Stimulated activated naive CD8-positive, alpha-beta T cell treated with anti-CD3 and anti-CD28 coated beads, Interleukin-15, amount 100 ng/mL, for 72 hours (primary cell): ENCODE measurements at places on chromosomes 4 and X.
A peak's percentile ranks its signal among the peaks of the same experiment; 100 is the strongest.

DNA sequence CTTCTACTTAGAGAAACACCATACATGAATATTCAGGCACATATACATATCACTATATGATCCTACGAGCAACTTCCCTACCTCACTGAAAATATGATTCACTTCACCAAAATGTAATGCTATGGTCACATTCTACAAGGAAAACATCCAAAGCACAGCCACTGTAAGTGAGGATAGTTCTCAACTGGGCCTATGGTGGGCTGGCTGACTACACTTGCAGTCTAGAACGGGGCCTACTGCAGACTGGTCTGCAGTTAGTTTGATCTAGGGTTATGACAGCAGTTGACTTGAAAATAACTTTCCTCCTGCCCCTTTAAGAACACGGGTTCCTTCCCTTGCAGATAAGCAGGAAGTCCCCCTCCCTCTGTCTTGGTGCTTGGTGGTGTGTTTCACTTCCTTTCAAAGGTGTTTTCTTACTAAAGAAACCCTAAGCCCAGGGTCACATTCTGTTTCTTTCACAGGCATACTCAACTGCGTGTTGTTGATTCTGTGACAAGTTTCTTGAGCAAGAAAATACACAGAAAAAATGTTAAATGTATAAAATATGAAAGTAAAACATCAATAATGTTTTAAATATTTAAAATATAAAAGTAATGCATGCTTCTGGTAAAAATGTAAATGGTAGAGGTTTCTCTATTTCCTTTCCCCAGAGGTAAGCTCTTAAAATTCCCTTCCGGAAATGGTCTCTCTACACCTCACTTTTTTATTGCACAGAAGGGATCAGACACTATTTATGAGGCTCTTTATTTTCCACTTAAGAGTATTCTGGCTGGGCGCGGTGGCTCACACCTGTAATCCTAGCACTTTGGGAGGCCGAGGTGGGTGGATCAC is 18.0 kb upstream of the TMSB4X start:
- DNase-seq, result no peak

- no peak for DNase-seq
Measured at GRCh38 chr4:102758241-102759160, 2.3 kb downstream of the MANBA start.

GRCh38 chr4:142974328-142974727 is 128.2 kb upstream of the INPP4B start:
- no peak for DNase-seq

GRCh38 chrX:13933851-13934250 is 95.8 kb downstream of the GEMIN8 start:
- DNase-seq, result no peak

GRCh38 chr4:152486429-152487389 is 49.2 kb downstream of the FBXW7 start:
- no peak for DNase-seq

- DNase-seq, result peak; percentile 7
Measured at GRCh38 chrX:8783097-8783713, 18.0 kb downstream of the FAM9A start.

DNA sequence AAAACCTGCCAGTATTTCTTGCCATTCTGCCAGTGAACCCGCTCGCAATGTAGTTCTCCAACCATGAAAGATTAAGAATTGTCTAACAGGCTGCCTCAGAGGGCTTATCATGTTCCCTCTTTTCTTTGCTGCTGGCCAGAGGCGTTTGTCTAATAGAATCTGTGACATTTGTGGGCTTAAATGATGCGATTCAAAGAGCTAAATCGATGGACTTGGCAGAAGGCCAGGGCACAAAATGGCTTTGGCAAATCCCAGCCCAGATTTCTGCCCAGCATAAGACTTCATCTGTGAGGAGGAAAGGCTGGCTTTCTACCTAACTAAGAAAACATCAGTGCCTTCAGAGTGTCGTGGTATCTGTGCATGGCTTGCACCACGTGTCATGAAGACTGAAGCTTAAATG is 79.9 kb downstream of the TRPC5OS start:
- DNase-seq, result no peak

- DNase-seq, result no peak
Measured at GRCh38 chr4:5826437-5827107, 66.3 kb downstream of the CRMP1 start.

- DNase-seq, result no peak
Measured at GRCh38 chr4:78556665-78557064, 5.1 kb downstream of the ANXA3 start.

GRCh38 chrX:34483980-34484379 is 173.1 kb downstream of the TMEM47 start:
- no peak for DNase-seq

GRCh38 chr4:80465238-80465637 is 129.7 kb downstream of the CFAP299 start:
- DNase-seq, result no peak

DNA sequence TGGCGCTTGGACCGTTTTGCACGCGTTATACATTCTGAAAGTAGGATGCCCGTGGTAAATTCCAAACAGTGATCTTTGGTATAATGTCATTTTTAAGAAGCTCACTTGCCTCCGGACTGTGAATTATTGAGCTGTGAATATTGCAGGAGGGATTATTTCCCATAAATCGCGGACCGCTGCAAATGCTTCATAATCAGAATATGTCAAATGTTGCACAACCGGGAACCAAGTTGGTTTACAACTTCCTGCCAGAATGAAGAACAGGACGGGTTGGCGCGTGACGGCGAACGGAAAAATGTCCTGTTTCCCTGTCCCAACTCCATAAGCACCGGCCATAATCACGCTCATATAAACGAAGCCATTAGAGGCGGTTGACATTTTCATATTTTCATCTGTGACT is 67.6 kb downstream of the SHOX start:
- DNase-seq, result no peak

DNA sequence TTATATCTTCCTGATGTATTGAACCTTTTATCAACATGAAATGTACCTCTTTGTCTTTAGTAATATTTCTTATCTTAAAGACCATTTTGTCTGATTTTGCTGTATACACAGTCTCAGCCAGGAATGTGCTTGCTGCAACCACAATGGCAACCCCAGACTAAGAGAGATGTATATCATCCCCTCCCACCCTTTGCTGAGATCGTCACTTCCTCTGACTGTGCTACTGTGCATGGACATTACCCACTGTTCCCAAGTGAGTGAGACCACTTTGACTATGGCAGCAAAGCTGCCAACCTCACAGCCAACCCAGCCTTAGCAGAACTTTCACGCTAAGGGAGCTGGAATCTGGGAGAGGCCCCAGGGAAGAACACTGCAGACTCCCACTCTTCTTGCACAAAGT is 46.0 kb downstream of the EIF2S3 start:
- no peak for DNase-seq

DNA sequence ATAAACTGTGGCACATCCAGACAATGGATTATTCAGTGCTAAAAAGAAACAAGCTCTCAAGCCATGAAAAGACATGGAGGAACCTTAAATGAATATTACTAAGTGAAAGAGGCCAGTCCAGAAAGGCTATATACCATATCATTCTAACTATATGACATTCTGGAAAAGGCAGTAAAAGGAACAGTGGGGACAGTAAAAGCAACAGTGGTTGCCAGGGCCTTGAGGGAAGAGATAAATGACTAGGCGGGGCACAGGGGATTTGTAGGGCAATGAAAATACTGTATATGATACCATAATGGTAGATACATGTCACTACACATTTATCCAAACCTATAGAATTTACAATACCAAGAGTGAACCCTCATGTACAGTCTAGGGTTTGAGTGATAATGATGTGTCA is 115.3 kb downstream of the ATP8A1 start:
- DNase-seq, result no peak

GRCh38 chrX:47370278-47370677 is at the start of gene ZNF157:
ZNF157 (plus strand) TSS chrX:47370578; CDS start chrX:47370669, 91 bp downstream.
- no peak for DNase-seq

DNA sequence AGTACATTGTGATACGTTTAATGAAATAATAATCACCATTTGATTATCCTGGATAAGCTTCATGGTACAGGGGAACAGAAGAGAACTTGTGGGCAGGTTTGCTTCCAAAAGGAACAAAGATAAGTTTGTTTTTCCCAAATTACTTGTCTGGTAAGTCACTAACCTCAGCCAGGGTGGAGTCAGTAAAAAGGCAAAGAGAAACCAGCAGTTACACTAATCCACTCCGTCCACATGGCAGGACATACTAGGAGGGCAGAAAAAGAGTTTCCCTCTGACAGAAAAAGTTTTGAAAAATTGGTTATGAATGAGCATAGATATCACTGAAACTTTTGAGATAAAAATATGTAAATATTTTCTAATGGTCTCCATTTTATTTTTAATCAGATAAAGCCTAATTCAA is 285.9 kb downstream of the IL15 start:
- no peak for DNase-seq

DNA sequence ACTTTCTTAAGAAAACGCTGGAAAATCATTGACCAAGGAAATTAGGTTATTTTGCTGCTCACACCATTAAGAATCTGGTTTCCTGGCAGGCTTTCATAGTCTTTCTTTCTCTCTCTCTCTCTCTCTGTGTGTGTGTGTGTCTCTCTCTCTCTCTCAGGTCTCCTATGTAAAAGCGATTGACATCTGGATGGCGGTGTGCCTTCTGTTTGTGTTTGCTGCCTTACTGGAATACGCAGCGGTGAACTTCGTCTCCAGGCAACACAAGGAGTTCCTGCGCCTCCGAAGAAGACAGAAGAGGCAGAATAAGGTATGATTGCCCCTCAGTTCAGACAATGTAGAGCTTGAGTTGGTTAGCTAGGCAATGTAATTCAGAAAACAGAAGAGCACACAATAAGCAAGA is 161.2 kb downstream of the GLRA2 start:
- no peak for DNase-seq

DNA sequence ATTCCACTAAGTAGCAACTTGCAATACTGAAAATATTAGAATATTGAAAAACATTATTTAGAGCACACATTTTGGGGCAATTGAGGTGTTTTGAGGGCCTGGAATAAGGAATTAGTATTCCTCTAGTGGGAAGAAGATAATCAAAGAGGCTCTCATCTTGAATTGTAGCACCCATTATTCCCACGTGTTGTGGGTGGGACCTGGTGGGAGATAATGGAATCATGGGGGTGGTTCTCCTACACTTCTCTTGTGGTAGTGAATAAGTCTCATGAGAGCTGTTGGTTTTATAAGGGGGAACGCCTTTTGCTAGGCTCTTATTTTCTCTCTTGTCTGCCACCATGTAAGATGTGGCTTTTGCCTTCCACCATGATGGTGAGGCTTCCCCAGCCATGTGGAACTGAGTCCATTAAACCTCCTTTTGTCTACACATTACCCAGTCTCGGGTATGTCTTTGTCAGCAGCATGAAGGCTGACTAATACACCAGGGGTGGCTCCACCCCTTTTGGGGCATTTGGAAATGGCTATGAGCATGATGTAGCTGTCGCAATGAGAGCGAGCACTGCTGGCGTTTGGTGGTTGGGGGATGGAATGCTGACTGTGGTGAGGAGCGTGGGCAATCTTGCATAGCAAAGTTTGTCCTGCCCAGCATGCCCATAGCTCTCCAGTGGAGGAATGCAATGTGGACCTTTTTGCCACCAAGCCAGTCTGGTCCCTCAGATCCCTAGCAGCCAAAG is 308.2 kb downstream of the FRMPD4 start:
- no peak for DNase-seq

- no peak for DNase-seq
Measured at GRCh38 chrX:20139966-20140365, 1.7 kb downstream of the EIF1AX start.
